Activated naive CD4-positive, alpha-beta T cell treated with anti-CD3 and anti-CD28 coated beads for 36 hours (primary cell): ENCODE measurements at places on chromosomes 7 and 10.

- no peak for DNase-seq
Observed at GRCh38 chr10:24553051-24553612, 170.6 kb downstream of the ARHGAP21 start.

DNA sequence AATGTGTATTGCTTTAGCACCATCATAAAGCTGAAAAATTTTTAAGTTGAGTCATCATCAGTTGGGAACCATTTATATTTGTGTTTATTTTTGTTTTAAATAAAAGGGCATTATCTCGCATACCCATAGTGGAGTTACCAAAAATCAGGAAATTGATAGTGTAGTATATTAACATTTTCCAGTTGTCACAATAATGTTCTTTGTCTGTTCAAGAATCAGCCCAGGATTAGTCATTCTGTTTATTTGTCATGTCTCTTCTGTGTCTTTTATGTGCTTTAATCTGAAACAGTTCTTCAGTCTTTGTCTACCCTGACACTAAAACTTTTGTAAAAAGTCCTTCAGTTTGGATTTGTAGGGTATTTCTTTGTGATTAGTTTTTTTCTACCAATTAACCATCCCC, 827.8 kb upstream of the ZWINT start:
- no peak for DNase-seq

DNA sequence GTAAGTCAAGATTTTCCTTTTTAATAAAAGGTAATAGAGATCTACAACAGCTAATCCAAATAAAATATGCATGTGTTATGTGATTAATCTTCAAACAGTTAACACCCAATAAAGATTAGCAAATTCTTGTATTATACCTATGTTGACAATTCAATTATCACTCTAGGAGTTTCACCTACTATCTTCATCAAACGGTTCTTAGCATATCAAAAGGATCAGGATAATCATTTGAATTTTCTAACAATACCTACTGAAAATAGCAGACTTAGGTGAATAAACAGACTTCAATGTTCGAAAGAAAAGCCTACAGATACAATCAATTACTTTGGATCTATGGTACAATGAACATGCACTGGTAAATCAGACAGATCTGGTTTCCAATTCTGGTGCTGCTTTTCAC, 268.3 kb downstream of the CACNA2D1 start:
- DNase-seq: no peak

DNA sequence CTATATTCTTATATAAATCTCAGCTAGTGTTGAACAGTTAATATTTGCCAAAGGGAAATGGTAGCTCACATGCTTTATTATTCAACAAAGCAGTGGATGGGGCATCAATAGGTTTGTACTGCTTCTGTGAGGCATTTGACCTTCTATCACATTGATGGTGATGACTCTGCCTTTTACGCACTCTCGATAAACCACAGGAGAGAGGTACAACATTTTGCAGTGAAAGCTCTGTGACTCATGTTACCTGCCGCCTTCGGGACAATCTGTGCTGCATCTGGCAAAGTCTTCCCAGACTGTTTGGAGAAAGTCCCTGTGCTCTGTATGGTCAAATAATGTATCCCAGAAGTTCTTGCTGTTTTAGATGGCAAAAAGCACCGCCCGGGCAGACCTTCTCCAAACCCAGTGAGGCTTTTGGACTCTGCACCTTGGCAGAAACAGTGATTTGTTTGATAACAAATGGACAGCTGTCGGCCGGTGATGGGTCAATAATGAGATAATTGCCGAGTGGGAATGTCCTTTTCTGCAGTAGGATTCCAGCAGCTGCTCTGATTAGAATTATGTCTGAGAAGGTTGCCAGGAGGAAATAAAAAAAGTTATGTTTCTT, 61.0 kb downstream of the PLPP4 start:
- no peak for DNase-seq

GRCh38 chr7:138889582-138890498, 91.3 kb downstream of the KIAA1549 start:
- no peak for DNase-seq

GRCh38 chr10:79050896-79051555, 17.7 kb upstream of the ZMIZ1 start:
- no peak for DNase-seq
